Bone marrow (tissue), 2 donors: ENCODE measurements at places on chromosomes 3 and 15.

GRCh38 chr3:21889166-21889565, 138.2 kb upstream of the ZNF385D start:
- no peak for DNase-seq

- no peak for DNase-seq
Observed at GRCh38 chr3:129357616-129358015, 70.8 kb downstream of the EFCAB12 start.

DNA sequence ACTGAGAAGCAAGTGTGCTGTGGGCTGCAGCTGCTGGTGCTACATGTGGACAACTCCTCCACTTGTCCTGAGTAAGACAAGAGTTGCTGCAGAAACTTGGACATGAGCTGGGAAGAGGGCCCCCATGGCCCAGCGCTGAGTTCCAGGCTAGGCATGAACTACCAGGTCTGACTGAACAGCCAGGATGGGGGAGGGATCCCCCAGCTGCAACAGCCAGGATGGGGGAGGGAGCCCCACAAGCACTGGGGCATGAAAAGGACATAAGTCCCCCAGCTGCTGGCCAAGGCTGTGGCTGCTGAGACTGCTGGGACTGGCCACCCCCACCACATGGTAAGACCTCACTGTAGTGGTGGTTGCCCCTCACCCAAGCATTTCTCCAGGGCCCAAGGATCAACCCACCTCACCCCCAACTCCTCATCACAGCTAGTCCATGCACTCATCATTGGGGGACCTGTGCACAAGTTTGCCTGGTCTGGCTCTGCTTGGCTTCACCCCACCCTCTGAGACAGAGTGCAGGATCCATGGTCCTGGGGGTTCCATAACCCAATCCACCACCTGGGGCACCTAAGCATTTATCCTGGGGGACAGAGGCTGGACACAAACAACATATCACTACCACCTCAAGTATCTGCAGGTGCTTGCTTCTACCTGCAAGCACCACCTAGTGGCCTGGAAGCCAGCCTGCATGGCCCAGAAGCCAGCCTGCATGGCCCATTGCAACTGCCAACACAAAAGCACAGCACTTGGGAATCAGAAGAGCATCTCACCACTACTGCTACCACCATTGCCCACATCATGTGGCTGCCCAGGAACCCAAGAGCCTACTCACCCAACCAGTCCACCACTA, 84.5 kb upstream of the STT3B start:
- no peak for DNase-seq

DNA sequence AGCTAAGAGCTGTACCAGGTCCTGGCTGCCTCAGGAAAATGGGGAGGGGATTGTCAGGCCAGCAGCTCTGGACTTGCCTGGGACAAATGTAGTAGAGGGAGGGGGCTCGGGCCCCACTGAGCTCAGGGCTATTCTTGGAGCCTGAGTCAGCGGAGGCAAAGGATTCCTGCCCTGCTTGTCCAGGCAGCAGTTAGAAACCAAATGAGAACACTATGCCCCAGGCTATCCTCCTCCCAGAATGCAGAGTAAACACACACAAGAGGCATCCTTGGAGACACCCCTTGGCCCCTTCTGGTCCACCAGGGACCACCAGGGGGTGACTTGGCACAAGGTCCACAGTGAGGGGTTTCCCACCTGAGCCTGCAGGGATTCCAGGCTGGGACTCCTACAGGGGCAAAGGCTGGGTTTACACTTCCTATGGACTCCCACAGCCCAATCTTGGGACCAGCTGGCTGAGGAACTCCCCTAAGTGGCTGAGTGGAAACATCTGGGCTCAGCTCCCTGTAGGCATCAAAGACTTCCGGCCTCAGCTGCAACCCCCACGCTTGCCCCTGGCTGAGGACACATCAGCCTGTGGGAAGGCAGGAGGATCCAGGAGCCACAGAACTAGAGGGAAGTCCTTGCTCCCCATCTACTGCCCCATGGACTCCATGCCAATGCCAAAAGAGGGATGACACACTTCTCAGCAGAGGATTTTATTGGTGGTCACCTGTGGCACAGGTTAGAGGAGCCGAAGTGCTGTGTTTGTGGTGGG, 3.4 kb upstream of the COL7A1 start:
- no peak for DNase-seq

- DNase-seq, result no peak
Observed at GRCh38 chr3:4642611-4643010, 149.5 kb downstream of the ITPR1 start.

DNA sequence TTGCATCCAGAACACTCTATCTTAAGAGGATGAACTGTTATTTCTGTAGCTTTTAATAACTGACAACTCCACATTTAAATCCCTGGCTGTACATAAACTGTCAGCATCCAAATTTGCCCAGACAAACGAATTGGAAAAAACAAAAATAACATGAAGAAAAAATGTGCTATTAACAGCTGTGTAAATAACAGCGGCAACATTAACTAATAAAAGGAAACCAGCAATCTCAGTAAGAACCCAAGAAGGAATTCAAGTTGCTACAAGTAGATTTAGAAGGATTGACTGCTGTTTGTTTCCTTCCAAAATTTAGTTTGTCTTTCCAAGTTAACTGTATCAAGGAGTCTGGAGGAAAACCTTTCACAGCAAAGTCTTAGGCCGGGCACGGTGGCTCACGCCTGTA, 550.6 kb upstream of the MDFIC2 start:
- DNase-seq, result no peak
